ENCODE measurements at places on chromosomes 12 and 14.

- DNase-seq: peak; percentile 24
Observed at GRCh38 chr14:25111061-25111601, 61.2 kb upstream of the STXBP6 start.

- DNase-seq: no peak
Observed at GRCh38 chr12:77833329-77833728, 2.6 kb downstream of the NAV3 start.

DNA sequence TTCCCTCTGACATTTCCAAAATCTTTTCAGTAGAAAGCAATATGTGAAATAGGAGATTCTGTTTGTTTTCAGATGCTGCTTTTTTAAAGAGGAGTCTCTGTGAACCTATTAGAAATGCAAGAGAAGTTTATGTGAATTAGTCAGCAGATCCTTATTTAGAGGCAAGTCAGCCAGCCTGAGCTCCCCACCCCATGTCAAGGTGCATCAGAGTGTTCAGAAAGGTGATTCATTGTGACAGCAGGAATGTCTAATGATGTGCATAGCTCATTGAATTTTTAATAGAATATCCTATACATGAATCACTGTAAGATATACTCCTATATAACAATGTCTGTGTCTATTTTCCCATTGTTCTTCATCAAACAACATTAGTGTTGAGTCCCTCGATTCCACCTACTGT lies 1222.4 kb upstream of the USP15 start:
- no peak for DNase-seq

GRCh38 chr14:24315807-24316596 lies 4.7 kb downstream of the LTB4R start:
- peak; percentile 65 for DNase-seq

DNA sequence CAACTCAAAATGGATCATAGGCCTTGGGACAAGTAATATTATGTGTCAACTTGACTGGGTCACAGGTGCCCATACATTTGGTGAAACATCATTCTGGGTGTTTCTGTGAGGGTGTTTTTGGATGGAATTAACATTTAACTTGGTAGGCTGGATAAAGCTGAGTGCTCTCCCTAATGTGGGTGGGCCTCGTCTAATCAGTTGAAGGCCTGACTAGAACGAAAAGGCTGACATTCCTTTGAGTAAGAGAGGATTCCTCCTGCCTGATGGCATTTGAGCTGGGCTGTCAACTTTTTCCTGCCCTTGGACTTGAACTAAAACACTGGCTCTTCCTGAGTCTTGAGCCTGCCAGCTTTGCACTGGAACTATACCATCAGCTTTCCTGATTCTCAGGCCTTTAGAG lies 93.4 kb upstream of the ESRRB start:
- no peak for DNase-seq

- DNase-seq: no peak
Observed at GRCh38 chr12:51389302-51389999, 1.8 kb downstream of the GALNT6 start.

GRCh38 chr12:109191621-109192250 lies 75.3 kb downstream of the ACACB start:
- no peak for DNase-seq

DNA sequence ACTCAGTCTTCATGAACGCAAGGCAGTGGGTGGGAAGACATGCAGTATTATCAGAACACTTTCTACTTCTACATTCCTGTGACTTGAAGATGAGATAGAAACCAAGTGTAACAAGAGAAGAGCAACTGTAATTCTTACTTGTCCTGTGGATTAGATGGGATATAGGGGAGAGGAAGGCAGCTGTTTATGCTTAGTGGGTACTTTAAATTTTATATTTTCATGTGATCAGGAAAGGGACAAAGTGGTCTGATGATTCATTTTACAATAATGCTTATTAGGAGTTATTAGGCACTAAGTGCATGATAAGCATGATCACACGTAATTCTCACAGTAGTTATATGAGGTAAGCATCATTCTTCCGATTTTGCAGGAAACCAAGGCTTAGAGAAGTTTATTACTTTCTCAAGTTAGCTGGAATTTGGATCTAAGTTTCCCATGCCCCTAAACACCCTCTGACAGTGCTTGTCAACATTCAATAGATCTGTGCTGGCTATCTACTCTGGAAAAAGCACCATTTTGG lies 52.7 kb downstream of the PTGER2 start:
- no peak for DNase-seq

GRCh38 chr12:104748790-104749189 lies 209.3 kb downstream of the SLC41A2 start:
- DNase-seq: no peak

DNA sequence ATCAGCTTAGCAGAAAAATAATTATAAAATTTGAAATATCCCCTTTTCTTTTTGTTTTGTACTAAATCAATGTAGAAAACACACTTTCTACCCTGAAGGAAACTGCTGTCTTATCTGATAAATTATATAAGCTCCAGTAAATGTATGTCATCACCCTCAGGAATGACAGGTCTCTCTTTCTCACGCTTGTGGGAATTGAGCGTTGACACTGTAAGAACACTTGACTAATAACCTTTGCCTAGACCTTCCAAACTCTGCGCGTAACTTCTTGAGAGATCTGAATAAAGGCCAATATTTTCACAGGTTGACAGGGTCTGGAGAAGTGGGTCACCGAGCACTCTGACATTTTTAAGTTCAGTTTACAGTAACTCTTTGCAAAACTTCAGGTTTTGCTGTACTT lies 138.5 kb downstream of the BCAT1 start:
- no peak for DNase-seq

- no peak for DNase-seq
Observed at GRCh38 chr12:10068644-10069043, 30.1 kb downstream of the CLEC1A start.

GRCh38 chr14:66224492-66225178 lies 261.5 kb upstream of the CCDC196 start:
- no peak for DNase-seq

DNA sequence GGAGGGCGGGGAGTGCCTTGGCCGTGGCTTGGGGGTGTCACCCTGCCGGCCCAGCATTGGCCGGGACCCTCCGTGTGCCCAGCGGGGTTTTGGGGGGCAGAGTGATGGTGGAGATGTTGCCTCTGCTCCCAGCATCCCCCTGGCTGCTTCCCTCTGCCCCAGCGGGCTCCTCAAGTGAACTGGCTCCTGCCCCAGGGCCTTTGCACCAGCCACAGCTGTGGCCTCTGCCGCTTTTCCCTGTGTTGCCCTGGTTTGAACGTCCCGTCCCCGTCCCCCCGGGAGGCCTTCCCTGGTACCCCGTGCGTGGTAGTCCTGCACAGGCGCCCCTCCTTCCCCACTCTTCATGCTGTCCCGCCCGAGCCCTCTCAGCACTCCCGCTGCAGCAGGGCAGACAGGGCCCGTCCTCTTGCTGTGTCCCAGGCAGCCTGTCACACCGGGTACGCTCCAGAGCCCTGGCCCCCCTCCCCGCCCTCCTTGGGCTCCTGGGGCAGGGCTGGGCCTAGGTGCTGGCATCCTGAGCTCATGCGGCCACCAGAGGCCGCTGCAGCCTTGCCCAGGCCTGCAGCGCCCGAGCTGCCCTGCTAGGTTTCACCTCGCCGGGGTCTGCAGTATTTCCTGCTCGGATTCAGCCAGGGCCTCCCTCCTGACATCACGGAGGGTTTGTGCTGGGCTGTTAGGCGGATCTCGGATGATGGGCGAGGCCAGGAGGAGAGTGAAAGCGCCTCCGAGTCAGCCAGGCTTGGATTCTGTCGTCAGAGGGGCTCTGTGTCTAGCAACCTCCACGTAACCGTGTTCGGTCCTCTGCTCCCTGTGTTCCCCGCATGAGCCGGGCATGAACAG lies 9.5 kb downstream of the NOC4L start:
- peak; percentile 98 for DNase-seq

DNA sequence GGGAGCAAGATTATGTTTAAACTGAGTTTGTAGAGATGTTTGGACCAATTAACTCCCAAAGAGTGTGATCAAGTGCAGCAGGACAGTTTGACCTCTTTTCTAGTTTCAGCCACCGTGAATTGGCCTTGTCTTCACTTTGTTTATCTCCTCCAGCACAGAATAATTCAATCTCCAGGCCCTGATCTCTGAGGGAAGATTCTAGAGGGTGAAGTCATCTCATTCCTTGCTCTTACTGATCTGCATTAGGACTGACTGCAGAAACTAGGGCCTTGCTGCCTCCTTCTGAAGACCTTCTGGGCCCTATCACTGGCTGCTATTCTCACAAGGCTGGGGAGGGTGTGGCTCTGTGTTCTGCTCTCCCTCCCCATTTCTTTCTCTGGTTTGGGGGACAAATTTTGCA lies 29.4 kb downstream of the C12orf75 start:
- DNase-seq: no peak

GRCh38 chr12:1643905-1644533 lies 15.0 kb downstream of the WNT5B start:
- no peak for DNase-seq

DNA sequence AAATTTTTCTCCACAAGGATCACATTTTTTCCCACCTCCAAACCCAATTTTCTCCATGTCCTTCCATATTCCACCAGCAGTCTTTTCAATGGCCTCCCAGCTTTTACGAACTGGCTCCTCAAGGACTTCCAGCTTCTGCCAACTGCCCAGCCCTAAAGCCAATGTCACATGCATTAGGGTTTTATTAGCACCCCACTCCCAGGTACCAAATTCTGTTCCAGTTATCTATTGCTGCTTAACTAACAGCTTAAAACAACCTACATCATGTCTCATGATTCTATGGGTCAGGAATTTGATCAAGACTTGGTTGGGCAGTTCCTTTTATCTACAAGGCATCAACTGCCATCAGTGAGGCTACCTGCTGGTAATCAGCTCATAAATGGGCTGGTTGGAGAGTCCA lies 151.3 kb downstream of the SPTSSA start:
- DNase-seq: no peak
